ENCODE measurements at places on chromosomes 13 and 19.

GRCh38 chr19:40808021-40808325 lies 9.0 kb downstream of the EGLN2 start:
- DNase-seq: no peak

GRCh38 chr19:35931161-35931873 lies 4.9 kb upstream of the LRFN3 start:
- peak; percentile 98 for DNase-seq

GRCh38 chr13:23705583-23705982 lies 135.4 kb downstream of the TNFRSF19 start:
- DNase-seq: no peak

- no peak for DNase-seq
These were observed 216.6 kb upstream of the SLC10A2 start for GRCh38 chr13:103282571-103283450.

DNA sequence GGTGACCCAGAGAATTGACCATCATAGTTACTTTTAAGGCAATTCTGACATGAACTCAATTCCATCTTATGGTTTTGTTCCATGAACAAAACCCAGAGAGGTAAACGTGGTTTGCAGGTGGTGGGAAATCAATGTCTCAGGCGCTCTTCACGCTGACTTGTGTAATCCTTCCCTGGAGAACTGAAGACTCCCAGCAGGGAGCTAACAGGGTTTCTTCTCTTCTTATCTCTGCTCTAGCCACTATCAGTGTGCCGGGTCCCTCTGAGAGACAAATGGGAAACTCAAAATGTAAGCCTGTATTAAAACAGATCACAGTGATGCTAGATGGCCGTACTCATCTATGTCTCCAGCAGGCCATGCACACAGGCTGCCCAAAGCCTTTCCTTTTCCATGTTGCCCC lies 57.6 kb upstream of the ARGLU1 start:
- no peak for DNase-seq

DNA sequence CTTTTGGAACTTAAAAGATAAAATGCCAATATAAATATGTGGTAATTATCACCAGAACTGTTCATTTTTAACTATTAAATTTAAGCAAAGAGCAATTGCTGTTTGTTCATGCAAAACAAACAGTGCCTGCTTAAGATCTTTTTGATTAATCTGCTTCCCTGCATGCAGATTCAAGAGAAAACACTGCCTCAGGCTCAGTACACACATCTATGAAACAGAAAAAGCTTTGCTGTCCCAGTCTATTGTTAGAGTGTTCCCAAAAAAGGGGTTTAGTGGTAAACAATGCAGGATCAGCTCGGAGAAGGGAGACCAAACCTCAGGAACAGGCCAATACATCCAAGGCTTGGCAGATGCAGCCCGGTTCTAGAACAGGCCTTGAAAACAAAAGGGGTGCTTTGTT lies 49.3 kb upstream of the TDRD3 start:
- no peak for DNase-seq

GRCh38 chr13:111911121-111911720 lies 155.7 kb upstream of the SOX1 start:
- no peak for DNase-seq

DNA sequence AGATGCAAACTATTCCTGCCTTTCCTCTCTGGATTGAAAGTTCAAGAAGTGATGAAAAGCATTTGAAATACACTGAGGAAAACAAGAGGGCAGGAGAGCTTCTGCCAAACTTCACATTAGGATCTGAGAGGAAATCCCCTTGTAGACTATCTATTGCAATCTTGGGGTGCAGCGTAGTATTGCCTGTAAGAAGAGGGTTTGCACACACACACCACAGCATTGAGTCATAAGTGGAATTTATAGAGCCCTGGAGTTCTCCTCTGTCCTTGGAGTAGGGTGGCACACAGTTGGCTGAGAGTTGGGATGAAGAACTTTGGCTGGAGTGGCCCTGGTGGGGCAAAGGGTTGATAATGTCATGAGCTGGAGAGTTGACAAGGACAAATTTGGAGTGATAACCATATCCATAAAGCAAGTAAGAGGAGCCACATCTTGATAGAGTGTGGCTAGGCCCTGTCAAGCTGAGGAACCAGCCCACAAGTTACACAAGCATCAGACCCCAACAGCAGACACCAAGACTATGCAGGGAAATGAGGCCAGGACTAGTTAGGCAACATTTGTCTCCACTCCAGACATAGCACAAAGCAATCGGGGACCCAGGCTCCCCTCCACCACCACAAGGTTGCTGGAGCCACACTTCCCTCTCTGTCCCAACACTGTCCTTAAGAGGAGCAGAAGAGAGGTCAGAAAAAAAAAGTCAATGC lies 520.9 kb downstream of the KLF5 start:
- DNase-seq: no peak

DNA sequence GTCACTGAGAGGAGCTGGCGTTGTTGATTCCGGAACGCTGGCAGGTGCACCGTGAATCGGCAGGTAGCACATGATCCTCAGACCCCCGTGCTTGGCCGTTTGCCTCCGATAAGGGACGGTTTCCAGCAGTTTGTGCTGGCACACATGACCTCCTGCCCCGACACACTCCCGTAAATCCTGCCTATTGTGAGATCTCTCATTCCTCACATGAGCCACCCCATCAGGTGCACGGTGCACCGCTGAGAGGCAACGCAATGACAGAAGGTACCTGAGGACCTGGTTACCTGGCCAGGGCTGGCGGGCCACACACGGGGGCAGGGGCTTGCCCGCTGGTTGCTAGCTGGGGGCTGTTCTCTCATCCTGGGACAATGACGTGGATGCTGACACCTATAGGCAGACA lies 2.1 kb upstream of the ADPRHL1 start:
- no peak for DNase-seq

- no peak for DNase-seq
These were observed 318.7 kb upstream of the NBEA start for GRCh38 chr13:34623331-34623730.

GRCh38 chr13:26618726-26619125 lies 61.2 kb downstream of the WASF3 start:
- no peak for DNase-seq

DNA sequence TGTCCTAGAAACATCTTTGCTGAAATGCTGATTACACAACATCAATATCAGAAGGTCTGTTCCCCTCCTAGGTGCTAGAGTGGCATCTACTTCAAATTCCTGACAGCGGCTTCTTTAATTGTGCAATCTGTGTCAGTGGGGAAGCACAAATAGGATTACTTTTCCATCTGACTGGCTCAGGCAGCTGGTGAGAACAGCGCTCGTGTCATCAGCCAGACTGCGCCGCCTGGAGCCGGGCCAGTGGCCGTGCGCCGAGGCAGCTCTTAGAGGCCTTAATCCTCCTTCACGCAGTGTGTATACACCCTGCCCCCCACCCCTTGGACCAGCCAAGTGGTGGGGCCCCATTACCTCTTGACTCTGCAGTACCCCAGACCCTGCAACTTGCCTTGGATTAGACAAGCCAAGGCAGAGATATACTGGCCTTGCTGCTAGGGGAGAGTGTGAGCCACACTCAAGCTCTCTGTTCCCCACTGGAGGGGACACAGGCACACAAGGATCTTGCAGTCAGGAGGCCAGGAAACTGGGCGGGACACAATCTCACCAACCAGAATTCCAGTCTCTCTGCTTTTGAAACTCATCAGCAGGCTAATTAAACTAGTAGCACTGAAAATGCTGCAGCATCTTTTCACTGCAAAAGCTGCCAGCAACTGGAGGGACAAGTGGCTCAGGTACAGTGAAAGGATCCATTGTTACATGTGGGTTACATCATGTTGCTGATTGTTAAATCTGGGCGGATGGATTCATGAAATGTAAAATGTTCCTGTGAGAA lies 48.9 kb upstream of the EPHX3 start:
- DNase-seq: no peak

DNA sequence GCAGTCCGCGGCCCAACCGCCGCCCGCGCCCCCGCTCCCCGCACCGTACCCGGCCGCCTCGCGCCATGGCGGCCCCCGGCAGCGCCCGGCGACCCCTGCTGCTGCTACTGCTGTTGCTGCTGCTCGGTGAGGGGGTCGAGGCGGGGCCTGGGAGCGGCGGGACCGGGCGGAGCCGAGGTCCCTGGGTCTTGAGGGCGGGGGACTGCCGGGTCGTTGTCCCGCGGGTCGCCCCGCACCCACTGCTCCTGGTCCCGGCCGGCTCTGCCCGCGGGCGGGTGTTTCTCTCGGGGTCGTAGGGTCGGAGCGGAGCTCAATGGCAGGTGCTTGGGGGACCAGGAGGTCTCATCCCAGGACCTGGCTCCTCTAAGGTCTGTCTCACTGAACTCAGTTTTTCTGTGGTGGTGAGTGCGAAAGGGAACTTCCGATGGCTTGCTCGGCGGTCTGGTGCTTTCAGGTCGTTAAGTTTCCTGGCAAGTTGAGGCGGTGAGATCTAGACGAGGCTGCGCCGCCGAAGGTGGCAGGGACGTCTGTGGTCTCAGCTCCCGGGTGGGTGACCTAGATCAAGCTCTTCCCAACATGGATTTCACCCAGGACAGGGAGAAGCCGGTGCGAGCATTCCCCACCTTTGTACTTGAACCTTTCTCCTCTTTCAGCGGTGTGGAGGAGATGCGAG lies 467 bp downstream of the LAMP1 start:
- DNase-seq: peak; percentile 9

DNA sequence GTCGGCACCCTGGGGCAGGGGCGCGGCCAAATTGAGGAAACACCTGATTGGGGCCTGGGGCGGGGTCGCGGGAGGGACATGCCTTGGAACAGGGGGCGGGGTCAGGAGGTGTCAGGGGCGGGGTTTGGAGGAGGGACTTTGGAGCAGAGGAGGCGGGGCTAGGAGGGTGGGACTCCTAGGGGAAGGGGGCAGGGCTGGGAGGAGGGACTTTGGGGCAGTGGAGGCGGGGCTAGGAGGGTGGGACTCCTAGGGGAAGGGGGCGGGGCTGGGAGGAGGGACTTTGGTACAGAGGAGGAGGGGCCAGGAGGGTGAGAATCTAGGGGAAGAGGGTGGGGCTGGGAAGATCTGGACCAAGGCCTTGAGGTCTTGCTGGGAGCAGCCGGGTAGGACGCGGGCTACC lies 21.9 kb downstream of the GRIN2D start:
- DNase-seq: peak; percentile 80

- no peak for DNase-seq
These were observed 8.7 kb downstream of the RNASEH2A start for GRCh38 chr19:12815088-12815487.

DNA sequence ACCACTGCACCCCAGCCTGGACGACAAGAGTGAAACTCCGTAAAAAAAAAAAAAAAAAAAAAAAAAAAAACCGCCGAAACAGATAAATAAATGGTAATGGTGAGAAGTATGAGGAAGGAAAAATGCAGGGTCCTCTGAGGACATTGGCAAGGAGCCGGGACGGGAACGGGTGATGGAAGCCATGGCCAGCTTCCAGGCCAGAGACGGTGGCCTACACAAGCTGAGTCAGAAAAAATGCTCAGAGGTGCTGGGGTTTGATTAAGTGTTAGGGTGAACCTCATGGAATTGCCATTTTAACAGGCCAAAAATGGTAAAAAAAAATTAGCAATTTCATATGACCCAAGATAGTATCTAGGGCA lies 866 bp upstream of the ZSWIM4 start:
- DNase-seq: no peak

DNA sequence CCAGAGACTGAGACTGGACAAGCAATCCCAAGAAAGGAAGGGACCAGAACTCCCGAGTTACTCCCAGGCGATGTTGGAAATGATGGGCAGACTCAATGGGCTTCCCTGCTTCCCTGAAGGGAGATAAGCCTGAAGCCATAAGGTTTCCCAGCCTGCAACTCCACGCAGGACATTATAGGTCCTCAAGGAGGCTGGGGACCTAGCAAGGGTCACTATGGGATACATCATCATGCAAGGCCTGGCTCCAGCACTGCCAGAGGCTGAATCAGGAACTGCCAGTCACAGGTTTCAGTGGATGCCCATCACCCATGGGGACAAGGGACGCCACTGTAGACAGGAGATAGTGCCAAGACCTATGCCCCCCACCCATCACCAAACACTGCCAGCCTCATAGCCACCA lies 338.7 kb downstream of the IRS2 start:
- no peak for DNase-seq

DNA sequence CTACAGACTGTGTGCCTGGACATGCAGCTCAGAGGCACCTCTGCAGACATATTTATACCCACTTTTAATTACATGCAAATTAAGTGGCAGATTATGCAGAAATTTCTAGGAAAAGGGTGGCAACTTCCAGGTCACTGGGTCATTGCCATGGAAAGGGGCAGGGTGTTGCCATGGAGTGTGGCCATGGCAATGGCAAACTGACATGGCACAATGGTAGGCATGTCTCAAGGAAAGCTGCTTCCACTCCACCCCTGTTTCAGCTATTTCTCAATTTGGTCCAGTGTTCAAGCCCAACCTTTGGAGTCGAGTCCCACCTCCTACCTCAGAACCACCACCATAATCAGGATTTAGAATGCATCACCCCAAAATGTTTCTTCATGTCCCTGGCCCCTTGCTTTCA lies 170.7 kb upstream of the TSHZ3 start:
- no peak for DNase-seq

DNA sequence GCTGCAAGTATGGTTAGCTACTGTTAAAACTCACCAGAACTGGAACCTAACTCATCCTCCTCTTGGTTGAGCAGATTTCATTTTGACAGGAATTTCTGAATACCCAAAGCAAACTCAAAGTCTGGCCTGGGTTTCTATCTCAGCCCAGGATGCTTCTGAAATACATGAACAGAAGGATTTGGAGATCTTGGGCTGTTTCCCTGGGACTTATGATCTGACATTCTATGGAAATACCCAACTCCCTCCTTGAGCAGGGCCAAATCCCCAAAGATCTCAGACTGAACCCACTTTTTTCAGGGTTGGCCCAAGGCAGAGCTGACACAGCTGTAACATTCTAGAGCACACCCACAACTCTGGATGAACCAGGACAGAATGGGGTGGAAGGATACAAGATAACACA lies 1.1 kb upstream of the ITM2B start:
- no peak for DNase-seq

DNA sequence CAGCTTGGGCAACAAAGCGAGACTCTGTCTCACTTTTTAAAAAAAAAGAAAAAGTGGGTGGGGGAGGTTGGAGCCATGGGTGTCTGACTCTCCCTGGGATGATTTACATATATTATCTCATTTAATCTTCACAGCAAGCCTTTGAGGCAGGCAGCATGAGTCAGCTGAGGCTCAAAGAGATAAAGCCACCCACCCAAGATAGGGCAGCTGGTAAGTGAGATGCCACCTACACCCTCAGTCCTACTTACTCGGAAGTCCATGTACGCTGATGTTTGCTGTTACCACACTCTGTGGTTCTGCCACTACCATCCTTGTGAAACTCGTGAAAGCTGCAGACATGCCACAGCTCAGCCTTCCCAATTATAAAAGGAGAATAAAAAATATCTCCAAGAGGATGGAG lies 142.0 kb upstream of the TSHZ3 start:
- no peak for DNase-seq
